GM12864 (cell line): ENCODE measurements at places on chromosomes 2 and 18.

DNA sequence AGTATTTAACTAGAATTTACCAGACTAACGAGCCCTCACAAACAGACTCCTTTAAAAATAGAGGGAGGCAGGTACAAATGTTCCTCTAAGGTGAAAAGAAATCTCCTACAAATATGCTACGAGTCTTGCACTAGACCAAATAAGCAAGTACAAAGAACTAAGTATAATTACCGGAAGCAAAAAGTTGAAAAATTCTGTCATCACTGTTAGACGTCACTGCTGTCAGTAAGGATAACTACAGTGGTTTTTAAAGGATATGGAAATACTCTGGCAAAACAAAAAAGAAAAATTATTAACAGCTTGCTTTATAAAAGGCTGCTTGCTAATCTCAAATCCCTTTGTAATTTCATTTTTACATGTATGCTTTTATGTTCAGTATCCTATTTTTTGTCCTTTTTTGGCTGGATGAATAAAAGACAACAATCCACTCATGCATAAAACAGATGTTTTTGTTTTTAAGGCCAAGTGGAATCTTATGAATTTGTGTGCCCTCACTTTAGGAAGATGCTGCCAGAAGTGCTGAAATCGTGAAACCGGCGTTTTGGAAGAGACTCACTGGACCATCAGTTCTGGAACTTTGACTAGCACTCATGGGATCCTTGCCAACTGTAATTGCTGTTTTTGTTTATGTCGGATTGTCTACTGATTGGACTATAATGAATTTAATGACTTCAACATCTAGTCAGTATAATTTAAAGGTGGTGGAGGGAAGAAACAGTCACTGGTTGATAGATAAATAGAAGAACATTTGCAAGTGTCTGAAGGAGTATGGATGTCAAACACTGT is 6.7 kb downstream of the ZNF521 start:
- no peak for DNase-seq

- DNase-seq, result no peak
These were observed 78.8 kb upstream of the FAM136A start for GRCh38 chr2:70380621-70381020.

DNA sequence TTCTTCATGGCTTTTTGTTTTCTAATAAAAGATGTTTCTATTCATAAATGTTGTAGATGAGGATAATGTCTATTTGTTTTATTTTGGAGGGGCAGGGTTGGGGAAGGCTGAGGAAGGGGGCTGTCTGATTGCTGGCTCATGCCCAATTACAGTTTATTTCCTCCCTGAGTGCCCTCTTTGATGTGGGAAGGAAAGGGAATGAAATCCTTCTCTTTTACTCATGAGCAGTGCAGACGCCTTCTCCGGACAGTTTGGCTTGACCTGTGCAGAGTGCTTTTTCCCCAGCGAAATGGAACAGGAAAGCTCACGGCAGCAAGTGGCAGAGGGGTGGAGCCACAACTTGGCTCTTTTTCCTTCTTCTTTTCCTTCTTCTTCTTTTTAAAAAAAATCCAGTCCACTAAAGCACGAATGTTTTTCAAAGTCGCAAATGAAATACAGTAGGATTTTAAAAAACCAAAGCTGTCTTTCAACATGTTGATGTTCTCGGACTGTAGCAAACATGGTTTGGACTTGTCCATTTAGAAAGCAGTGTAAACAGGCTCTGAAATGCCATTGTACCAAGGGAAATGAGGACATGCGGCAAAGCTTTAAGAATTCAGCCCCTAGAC is 34.5 kb downstream of the RAB31 start:
- DNase-seq, result no peak

- DNase-seq, result no peak
These were observed 190.8 kb downstream of the TMEM247 start for GRCh38 chr2:46669996-46670793.

GRCh38 chr18:77948567-77948966 is 698.9 kb downstream of the GALR1 start:
- DNase-seq, result no peak

- DNase-seq, result no peak
These were observed 4.2 kb downstream of the PLEKHA3 start for GRCh38 chr2:178484245-178485041.

GRCh38 chr2:116809109-116809508 is 1005.4 kb upstream of the DDX18 start:
- DNase-seq, result no peak

- no peak for DNase-seq
These were observed 24.3 kb downstream of the CRIM1 start for GRCh38 chr2:36379710-36380448.

DNA sequence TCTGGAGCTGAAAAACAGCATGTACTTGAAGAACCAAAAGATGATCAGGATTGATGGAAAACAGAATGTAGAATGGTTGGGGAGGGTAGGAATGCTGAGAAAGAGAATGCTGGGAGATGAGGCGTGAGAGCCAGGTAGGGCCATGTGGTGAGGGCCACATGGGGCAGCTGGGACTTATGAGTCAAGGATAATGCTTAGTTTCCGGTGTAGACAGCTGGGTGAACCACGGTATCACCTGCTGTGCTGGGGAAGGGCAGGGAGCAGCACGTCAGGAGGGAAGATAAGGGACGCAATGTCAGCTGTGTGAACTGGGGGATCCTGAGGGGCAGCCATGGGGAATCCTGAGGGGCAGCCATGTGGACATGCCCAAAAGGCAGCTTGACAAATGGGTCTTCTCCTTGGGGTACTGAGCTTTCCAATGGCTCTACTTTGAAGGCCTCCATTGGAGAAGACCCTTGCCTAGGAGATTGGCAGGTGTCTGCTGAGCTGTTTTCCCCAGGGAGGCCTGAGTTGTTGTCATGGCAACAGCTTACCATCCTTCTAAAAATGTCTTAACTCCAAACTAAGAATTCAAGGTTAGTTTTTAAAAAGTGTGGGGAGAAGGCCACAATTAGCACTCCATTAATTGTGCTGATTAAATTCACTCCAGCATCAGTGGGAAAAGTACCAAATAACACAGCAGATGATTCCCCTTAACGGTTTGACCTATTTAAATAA is 51.1 kb downstream of the MTHFD2 start:
- no peak for DNase-seq

DNA sequence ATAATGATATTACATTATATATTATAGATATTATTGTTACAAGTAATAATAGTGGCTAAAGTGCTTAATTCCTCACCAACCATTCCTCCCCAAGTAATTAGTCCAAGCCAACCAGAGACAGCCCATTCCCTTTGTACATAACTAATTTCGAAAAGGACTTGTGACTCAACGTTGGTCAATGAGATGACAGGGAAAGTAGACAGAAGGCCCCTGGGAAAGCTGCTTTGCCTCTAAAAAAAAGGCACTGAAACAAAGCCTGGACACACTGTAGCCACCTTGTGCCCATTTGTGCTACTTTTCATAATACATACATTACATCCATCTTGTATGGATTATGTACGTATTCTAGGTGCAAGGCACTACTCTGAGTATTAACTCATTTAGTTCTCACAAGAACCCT is 28.8 kb downstream of the COLEC12 start:
- DNase-seq, result no peak

- peak; percentile 38 for DNase-seq
These were observed 11.1 kb downstream of the CHRNA1 start for GRCh38 chr2:174753038-174753633.

DNA sequence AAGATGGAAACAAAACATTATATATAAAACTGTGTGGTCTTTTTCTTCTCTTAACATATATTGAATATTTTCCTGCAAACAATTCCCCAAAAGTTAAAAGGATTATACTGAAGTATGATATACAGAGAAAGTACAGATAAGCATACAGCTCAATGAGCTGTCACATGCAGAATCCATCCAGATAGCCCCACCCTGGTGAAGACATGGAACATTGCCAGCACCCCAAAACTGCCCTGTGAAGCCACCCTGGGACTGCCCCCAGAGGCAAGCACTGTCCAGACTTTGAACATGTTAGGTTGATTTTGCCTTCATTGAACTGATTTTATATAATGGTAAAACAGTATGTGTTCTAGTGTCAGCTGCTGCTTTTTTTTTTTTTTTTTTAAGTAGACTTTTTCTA is 112.3 kb upstream of the IL1R2 start:
- no peak for DNase-seq

DNA sequence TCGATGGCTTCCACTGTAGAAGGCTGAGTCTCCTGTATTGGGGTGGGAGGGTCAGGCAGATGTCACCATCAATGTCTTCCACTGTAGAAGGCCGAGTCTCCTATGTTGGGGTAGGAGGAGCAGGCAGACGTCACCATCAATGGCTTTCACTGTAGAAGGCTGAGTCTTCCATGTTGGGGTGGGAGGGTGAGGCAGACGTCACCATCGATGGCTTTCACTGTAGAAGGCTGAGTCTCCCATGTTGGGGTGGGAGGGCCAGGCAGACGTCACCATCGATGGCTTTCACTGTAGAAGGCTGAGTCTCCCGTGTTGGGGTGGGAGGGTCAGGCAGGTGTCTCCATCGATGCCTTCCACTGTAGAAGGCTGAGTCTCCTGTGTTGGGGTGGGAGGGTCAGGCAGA is 117.5 kb upstream of the TPO start:
- DNase-seq, result no peak

DNA sequence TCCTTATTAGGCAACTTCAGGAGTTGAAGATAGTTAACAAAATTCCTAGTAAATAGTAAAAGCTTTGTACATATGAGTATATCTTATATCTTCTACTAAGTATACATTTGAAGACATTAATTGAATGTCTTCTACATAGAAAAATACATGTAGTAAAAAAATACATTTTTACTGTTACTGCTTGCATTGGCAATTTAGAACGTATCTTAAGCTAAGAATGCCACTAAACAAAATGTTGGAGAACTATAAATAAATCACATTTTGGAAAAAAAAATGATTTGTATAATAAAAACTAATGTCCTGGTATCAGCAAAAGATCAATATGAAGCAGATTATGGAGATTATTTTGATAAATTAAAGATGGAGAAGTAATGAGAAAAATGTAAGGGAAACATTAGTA is 434.2 kb upstream of the SLC8A1 start:
- no peak for DNase-seq

DNA sequence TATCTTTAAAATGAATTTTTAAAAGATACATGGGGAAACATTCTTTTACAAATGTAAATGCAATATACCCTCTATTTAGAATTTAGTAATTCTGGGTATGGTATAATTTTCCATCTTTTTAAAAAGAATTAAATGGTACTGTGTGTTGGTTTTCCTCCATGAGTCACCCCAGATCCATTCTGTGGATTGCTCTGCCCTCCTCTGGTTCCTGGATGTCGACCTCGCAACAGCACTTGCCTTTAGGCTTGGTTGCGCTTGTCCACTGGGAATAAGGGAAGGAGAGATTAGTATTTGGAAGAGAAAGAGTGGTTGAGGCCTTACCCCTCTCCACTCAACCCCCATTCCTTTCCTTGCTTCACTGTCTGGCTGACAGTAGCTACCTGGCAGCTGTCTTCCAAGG is 90.4 kb downstream of the FTCDNL1 start:
- DNase-seq, result no peak
